GM23248 (cell line): ENCODE measurements at places on chromosomes 6 and 20. TPM values are rescaled to one million over a fixed set of nuclear protein-coding genes. Genes with fewer than 3 reads are reported as not detected.

The ULBP2 gene
- total RNA-seq, result 11.4 and 23.8 TPM in 2 replicates

The TAF8 gene
- 8.6 and 17.2 TPM in 2 replicates for total RNA-seq

The TMC2 gene
- total RNA-seq, result not detected in 2 replicates

The TFAP2D gene
- not detected in 2 replicates for total RNA-seq

The SASH1 gene
- total RNA-seq, result 89.7 and 99.0 TPM in 2 replicates

The BHLHE23 gene
- total RNA-seq, result not detected in 2 replicates

The LY6G6C gene
- total RNA-seq, result not detected in 2 replicates

The MOCS1 gene
- total RNA-seq, result 9.0 and 10.2 TPM in 2 replicates

The CAP2 gene
- total RNA-seq, result 4.8 and 9.9 TPM in 2 replicates

The C20orf173 gene
- total RNA-seq, result not detected in 2 replicates

The MLIP gene
- total RNA-seq, result not detected in 2 replicates

The SIRPA gene
- total RNA-seq, result 73.5 and 93.3 TPM in 2 replicates

The ANGPT4 gene
- not detected in 2 replicates for total RNA-seq

The BPIFA3 gene
- total RNA-seq, result not detected in 2 replicates

DNA sequence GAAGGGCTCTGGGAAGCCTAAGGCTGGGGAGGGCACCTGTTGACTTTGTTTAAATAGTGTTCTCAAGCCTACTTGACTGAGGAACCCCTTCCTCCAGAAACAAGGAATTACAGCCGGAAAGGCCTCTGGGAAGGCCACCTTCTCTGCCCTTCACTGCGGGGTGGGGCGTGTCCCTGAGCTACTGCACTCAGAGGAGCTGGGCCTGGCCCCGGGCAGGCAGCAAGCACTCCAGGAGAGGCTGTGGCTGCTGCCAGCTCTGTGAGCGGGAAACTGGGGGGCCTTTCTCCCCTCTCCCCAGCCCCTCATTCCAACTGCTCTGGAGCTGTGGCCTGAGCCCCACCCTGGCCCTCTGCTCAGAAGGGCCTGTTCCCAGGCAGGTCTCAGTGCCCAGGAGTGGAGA is 4.0 kb upstream of the OSBPL2 start:
- no peaks in the 10 kb centered on the region for H3K4me1 ChIP-seq
- DNase-seq, result no peak
- no peaks in the 10 kb centered on the region for H3K36me3 ChIP-seq
- no peak overlapping the region for H3K4me3 ChIP-seq

GRCh38 chr6:84271061-84271716 is 43.7 kb upstream of the CEP162 start:
- DNase-seq, result no peak
- H3K27me3 ChIP-seq, result no peaks in the 10 kb centered on the region
- H3K27ac ChIP-seq, result no peak overlapping the region
- H3K4me3 ChIP-seq, result no peak overlapping the region

DNA sequence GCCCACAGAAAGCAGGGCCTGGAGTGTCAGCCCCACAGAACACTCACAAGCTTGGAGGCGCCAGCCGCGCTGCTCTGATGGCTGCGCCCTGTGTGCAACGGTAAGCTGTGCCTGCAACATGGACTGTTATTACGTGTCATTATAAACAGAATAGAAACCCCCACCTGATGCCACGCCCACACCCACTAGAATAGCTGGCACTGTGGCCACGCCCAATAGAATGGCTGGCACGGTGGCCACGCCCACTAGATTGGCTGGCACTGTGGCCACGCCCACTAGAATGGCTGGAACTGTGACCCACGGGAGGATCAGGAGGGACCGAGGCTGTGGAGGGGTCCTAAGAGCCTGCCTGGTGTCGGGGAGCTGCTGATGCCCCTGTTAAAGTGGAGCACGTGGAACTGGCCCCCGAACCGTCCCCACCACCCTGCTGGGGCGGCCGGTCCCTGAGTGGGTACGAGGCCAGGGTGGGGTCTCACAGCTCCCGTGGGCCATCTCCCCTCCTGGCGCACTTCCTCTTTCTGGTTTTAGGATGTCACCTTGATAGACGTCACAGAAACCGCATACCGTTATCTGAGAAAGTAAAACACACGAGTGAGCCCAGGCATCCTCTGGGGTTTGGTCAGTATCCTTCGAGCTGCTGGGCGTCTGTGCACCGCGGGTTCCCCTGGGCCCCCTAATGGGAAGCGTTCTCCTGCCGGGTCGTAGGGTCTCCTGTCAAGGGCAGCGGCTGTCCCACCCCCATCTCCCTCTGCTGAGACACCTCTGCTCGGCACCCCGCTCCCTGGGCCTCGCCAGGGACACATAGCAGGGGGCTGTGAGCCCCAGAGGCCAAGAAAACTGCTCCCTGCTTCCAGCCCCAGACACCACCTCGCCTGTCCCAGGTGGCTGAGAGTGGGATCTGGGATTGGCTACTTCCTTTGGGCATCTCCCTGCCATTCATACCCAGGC is 25.4 kb downstream of the SLC17A9 start:
- no peaks in the 10 kb centered on the region for H3K36me3 ChIP-seq
- H3K27me3 ChIP-seq, result peaks cover 51% of the 10 kb centered on the region
- no peaks in the 10 kb centered on the region for H3K4me1 ChIP-seq
- no peak overlapping the region for H3K4me3 ChIP-seq
- no peak overlapping the region for H3K27ac ChIP-seq

DNA sequence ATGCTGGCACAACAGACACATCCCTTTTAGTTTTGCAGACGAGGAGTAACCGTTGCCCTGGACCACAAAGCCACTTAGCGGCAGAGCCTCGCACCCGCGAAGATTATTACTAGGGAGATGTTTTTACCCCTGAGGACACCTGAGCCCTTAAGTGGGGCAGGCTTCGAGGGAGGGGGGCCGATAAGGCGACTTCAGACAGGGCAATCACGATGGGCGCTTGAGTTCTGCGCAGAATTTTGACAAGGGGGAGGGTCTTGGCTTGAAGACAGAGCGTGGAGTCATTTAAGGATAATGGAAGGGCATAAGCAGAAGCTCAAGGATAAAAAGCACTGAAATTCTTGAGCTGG is 650 bp upstream of the TTK start:
- H3K27me3 ChIP-seq, result no peaks in the 10 kb centered on the region
- H3K4me3 ChIP-seq, result peak overlapping the region; percentile 86
- peak overlapping the region; percentile 94 for H3K27ac ChIP-seq
- no peaks in the 10 kb centered on the region for H3K36me3 ChIP-seq

DNA sequence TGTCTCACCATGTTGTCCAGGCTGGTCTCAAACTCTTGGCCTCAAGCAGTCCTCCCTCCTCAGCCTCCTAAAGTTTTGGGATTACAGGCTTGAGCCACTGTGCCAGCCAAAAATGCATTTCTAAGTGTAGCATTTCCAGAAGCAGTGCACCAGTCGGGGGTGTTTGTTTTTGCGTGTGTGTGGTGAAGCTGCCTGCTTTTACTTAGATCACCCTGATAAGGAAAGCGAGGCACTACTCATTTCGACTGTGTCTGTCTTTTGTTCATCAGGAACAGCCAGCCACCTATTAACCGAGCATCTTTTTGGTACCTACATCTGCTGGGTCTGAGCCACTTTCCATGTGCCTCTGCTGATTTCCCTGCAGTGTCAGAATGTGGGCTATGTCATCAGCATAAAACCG is 18.7 kb downstream of the SIRT5 start:
- H3K27me3 ChIP-seq, result no peaks in the 10 kb centered on the region
- no peak overlapping the region for H3K4me3 ChIP-seq
- no peaks in the 10 kb centered on the region for H3K4me1 ChIP-seq
- H3K36me3 ChIP-seq, result peaks cover 10% of the 10 kb centered on the region; the same call in 1 of the 2 replicates

DNA sequence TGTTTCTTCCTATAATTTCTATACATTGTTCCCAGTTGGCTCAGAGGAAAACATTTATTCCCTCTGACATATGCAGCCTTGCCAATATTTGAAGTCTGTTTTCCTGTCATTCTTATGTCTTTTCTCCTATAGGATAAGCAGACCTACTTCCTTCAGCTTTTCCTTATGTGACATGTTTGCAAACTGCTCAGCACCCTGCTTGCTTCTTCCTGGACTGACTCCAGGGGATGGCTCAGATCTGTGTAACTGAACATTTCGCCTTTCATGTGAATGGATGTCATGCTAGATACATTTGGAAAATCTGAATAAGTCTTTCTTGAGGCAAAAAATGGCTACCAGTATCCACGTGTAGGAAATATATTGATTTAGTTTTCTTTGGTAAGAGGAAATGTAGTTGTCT is 113.2 kb downstream of the CARMIL1 start:
- H3K36me3 ChIP-seq, result no peaks in the 10 kb centered on the region
- no peak overlapping the region for H3K27ac ChIP-seq
- peak; percentile 73 for DNase-seq
- peaks cover 19% of the 10 kb centered on the region for H3K4me1 ChIP-seq

GRCh38 chr20:38296433-38296832 is 7.5 kb upstream of the BPI start:
- H3K27ac ChIP-seq, result no peak overlapping the region
- no peak for DNase-seq
- H3K4me1 ChIP-seq, result peaks cover 9% of the 10 kb centered on the region
- H3K4me3 ChIP-seq, result no peak overlapping the region
- H3K36me3 ChIP-seq, result no peaks in the 10 kb centered on the region

DNA sequence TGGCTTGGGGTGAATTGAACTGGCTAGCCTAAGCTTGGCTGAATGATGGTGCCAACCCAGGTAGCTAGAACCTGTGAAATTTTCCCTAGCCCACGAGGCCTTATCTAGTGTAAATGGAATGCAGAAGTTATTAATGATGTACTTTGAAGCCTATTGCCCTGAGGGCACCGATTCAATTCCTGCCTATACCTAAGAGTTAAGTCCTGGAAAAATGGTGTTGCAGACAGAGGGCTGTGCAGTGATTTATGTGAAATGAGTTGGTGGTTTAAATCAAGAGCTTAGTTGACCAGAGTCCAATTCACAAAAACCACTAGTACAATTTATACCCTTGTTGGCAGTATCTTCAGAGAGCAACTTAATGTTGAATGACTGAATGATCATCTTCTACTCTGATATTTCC is 373.8 kb upstream of the JAG1 start:
- H3K36me3 ChIP-seq, result no peaks in the 10 kb centered on the region
- no peaks in the 10 kb centered on the region for H3K4me1 ChIP-seq
- no peak for DNase-seq

GRCh38 chr20:34337982-34338726 is 24.9 kb upstream of the ITCH start:
- no peak overlapping the region for H3K27ac ChIP-seq
- peaks cover 7% of the 10 kb centered on the region; the same call in 1 of the 2 replicates for H3K4me1 ChIP-seq
- no peaks in the 10 kb centered on the region for H3K36me3 ChIP-seq
- no peak for DNase-seq

DNA sequence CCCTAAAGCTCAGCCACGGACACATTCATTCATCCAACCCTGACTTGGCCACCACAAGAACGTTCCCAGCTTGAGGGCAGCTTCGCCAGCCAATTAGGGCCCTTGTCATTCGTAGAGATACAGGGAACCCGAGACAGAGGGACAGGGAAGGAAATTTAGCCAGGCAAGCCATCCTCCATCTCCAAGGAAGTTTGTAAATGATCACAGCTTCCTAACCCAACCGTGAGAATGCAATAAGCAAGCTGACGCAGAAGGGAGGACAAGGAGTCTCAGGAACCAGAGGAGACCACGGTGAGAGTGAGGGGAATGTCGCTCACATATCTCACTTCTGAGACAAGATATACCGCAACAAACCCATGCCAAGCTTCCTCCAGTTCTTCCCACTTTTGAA is 1.4 kb downstream of the TRAM2 start:
- peaks cover 4% of the 10 kb centered on the region; the same call in 1 of the 2 replicates for H3K36me3 ChIP-seq
- DNase-seq, result peak; percentile 66

DNA sequence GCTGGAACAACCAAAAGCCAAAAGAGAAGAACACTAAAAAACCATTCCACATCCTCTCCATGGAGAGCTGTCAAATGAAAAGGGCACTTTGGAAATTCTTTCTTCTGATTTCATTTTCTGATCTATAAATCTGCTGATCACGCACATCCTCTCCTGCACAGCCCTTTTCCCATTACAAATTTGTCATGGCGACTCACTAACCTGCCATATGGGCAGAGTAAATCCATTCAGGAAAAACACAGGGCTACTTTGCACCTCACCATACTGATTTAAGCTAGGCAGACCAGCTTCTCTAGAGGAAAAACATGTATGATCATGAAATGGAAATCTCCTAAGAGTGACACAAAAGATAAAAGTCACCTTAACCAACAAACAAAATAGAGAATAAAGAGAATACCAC is 26.0 kb downstream of the TOMM6 start:
- no peaks in the 10 kb centered on the region for H3K4me1 ChIP-seq
- no peak overlapping the region for H3K4me3 ChIP-seq
- no peaks in the 10 kb centered on the region for H3K36me3 ChIP-seq
- H3K27me3 ChIP-seq, result no peaks in the 10 kb centered on the region
- peak; percentile 16 for DNase-seq

DNA sequence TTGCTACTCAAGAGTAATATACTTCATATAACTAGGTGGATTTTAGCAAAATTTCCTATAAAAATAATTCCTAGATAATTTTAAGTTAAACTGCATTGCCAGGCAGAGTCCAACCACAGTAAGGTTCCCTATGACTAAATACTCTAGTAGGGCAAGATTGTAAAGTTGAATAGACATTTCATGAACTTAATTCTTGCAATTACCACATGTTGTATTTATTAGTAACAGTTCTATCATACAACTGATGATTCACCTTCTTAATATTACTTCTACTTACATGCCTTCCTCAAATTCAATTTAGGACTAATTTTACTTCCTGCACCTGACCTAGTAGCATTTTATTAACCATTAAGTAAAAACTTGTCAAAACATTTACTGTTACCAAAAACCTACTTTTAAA is 266.7 kb upstream of the THEMIS start:
- peak; percentile 16 for DNase-seq
- H3K4me3 ChIP-seq, result no peak overlapping the region
- H3K36me3 ChIP-seq, result no peaks in the 10 kb centered on the region
- peaks cover 7% of the 10 kb centered on the region; the same call in 1 of the 2 replicates for H3K4me1 ChIP-seq

- peaks cover 15% of the 10 kb centered on the region; the same call in 1 of the 2 replicates for H3K27me3 ChIP-seq
- DNase-seq, result peak; percentile 37
- H3K36me3 ChIP-seq, result no peaks in the 10 kb centered on the region
- no peak overlapping the region for H3K27ac ChIP-seq
- H3K4me3 ChIP-seq, result no peak overlapping the region
These were observed 7.3 kb downstream of the TFAP2D start for GRCh38 chr6:50720623-50721022.

- H3K4me3 ChIP-seq, result no peak overlapping the region
- DNase-seq, result no peak
- H3K4me1 ChIP-seq, result 0 out of 2 replicates have a peak, but pooled peaks cover 4% of the 10 kb centered on the region
- H3K27me3 ChIP-seq, result no peaks in the 10 kb centered on the region
- H3K27ac ChIP-seq, result no peak overlapping the region
These were observed 94.5 kb upstream of the STXBP5 start for GRCh38 chr6:147109707-147110106.
